ENCODE measurements at places on chromosomes 11 and 22. TPM values are rescaled to one million over a fixed set of nuclear protein-coding genes. Genes with fewer than 3 reads are reported as not detected.

DNA sequence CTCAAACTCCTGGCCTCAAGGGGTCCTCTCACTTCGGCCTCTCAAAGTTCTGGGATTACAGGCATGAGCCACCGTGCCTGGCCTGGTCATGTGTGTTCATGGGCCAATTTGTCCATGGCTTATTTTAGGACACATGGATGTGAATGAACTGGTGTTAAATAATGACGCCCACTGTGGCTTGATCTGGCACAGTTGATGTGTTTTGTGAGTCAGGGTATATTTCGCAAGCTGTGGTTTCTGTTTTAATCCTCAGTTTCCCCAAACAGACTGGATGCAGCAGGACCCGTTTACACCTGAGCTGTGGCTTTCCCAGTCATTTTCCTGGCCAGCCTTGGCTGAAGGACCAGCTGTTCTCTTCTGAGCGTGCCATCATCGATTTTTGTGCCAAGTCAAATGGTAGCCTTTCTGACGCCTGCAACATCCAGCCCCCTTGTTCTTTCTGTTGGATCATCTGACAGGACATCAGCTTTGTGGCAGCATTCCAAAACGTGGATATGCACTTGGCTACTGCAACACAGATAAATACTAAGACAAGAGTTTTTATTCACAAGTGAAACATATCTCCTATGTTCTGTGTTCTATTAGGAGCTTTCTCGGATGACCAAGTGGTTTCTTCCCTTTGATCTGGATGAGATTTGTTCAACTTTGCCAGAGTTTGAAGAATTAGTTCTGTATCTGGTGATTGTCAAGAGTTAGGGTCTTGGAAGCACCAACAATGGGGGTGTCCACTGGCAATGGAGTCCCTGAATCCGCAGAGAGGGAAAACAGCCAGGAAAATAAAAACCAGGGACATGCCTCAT lies 40.0 kb upstream of the SEPTIN5 start:
- no peak overlapping the region for H3K4me3 ChIP-seq
- H3K27me3 ChIP-seq = peaks cover 9% of the 10 kb centered on the region
- DNase-seq = no peak
- H3K36me3 ChIP-seq = no peaks in the 10 kb centered on the region
- no peak overlapping the region for H3K27ac ChIP-seq
- no peaks in the 10 kb centered on the region for H3K4me1 ChIP-seq

Gene PNPLA5
- total RNA-seq = not detected

DNA sequence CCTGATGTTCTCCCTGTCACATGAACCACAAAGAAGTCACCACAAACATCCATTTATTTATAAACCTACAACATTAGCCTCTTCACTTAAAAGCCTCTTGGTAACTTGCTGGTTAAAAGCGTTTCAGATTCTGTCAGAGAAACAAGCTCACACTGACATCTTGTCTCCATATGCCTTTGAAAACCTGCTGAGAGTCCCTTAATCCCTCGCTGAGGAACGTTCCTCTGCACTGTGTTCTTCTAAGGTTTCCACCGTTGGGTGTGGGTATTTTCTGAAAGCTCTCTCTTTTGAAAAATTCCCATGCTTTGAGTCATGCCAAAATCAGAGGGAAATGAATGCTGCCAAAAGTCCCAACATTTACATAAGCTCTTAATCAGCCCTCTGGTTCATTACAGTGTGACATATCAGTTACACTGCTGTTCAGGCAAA lies 149.8 kb downstream of the CCDC34 start:
- H3K4me3 ChIP-seq = no peak overlapping the region
- H3K36me3 ChIP-seq = no peaks in the 10 kb centered on the region
- H3K27me3 ChIP-seq = peaks cover 3% of the 10 kb centered on the region

DNA sequence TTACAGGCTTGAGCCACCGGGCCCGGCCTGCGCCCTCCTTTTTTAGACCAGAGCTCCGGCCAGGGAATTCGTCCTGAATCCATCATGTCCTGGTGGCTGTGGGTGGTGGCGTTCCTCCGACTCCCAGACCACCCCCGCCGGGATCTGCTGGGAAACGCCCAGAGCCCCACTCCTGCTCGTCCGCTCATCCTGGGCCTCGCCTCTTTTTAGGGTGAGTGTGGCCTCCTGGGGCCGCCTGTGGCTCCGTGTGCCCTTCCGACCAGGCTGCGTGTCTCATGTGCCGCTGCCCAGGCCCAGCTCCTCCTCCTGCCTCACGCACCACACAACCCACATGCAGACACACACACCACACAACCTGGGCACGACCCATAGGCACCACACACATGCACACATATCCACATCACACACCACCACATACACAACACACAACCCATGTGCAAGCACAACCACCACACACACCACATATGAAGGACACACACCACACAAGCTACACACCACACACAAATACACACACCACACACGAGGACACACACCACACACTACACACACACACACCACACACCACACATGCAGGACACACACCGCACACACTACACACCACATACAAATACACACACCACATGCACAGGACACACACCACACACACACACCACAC lies 946.2 kb downstream of the BRD1 start:
- no peak overlapping the region for H3K4me3 ChIP-seq
- H3K27ac ChIP-seq = no peak overlapping the region
- H3K27me3 ChIP-seq = peaks cover 2% of the 10 kb centered on the region

GRCh38 chr11:6362185-6362872 lies 27.9 kb upstream of the SMPD1 start:
- no peaks in the 10 kb centered on the region for H3K36me3 ChIP-seq
- no peaks in the 10 kb centered on the region for H3K27me3 ChIP-seq
- H3K27ac ChIP-seq = no peak overlapping the region
- H3K4me1 ChIP-seq = no peaks in the 10 kb centered on the region
- no peak overlapping the region for H3K4me3 ChIP-seq

DNA sequence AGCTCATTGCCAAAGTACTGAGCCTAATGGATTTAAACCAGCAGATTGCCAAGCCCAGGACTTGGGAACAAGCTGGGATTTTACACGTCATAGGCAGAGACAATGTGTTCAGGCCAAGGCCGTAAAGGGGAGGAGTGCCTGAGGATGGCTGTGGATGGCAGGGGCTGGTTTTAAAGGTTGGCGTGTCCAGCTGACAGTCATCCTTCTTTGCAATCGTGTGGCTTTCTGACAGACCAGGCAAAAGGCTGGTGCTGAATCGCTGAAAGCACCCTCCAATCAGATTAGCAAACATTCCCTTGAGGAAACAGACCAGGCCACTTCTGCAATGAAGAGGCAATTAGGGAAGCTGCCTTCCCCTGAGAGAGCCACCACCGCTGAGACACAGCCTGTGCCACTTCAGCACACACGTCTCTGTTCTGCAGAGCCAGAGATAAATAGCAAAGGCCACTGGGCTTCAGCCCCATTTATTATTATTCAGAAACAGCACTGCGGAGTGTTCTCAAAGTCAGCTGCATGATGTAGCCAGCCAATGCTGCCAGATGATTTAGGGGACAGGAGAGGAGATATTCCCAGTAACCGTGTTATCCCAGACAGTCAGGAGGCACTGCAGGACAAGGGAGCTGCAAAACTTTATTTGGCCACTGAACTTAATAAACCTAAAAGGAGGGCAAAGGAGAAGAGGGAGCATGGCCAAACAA lies 54.2 kb upstream of the CSNK2A3 start:
- DNase-seq = no peak
- peaks cover 3% of the 10 kb centered on the region for H3K27me3 ChIP-seq
- H3K4me1 ChIP-seq = no peaks in the 10 kb centered on the region
- H3K4me3 ChIP-seq = no peak overlapping the region

Gene OR51B2
- total RNA-seq = not detected
